ENCODE measurements at places on chromosomes 3 and 15.
A peak's percentile ranks its signal among the peaks of the same experiment; 100 is the strongest.

DNA sequence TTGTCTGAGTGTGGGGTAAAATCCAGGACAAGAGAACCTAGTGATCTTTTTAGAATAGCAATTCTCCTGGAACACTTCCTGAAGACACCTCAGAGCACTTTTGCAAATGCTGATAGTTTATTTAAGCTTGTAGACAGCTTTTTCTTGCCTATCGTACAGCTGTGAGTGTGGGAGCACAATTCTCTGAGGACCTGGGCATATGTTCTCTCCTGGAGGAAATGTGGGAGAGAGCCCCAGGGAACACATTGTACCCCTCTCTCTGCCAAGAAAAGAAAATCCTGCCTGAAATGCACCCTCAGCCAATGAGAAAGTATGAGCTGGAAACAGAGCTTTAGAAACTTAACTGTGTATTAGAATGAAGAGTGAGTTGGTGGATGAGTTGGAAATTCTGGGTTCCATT is 308.3 kb upstream of the SEMA6D start:
- no peak for DNase-seq

GRCh38 chr3:115074502-115074901 is 72.6 kb downstream of the ZBTB20 start:
- DNase-seq: no peak

- no peak for DNase-seq
Observed at GRCh38 chr3:141864281-141864970, 12.0 kb upstream of the ATP1B3 start.

- DNase-seq: no peak
Observed at GRCh38 chr15:45177285-45177684, 10.5 kb downstream of the SHF start.

DNA sequence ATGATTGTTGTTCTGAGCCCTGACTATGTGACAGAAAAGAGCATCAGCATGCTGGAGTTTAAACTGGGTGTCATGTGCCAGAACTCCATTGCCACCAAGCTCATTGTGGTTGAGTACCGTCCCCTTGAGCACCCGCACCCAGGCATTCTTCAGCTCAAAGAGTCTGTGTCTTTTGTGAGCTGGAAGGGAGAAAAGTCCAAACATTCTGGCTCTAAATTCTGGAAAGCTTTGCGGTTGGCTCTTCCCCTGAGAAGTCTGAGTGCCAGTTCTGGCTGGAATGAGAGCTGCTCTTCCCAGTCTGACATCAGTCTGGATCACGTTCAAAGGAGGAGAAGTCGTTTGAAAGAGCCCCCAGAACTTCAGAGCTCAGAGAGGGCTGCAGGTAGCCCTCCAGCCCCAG is 142.0 kb downstream of the IL1RAP start:
- DNase-seq: no peak

- DNase-seq: no peak
Observed at GRCh38 chr3:144763878-144764454, 792.3 kb downstream of the DIPK2A start.

DNA sequence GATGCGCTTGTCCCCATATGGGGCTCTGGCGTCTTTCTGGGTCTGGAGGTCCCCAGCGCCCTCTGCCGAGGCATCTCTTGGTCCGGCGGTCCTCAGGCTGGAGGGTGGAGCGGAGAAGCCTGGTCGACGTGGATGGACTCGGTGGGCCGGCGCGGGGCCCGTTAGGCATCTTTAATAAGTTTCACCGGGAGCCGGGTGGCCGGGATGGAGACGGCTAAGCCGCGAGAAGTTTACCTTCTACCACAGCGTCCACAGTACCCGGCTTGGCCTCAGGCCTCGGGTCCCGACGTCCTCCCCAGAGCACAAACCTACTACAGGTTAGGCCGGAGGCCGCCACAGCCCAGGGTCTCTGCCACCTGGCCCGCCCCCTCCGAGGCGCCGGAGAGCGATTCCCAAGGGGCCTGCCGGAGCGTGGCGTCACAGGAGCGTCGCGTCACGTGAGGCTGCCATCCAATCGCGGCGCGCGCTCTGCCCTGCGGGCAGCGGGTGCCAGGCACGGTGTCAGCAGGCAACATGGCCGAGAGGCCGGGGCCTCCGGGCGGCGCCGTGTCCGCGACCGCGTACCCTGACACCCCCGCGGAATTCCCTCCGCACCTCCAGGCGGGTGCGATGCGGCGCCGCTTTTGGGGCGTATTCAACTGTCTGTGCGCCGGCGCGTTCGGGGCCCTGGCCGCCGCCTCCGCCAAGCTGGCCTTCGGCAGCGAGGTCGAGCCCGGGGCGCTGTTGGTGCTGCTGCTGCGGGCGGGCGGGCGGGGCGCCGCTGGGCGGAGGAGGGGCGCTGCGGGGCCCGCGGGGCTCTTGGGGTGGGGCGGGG is at the start of gene TMEM42:
Gene TMEM42, plus strand, starts transcription at position 501 of the 814 bp plus-strand sequence. Its CDS starts 13 bp downstream, at position 514.
- peak; percentile 92 for DNase-seq

GRCh38 chr3:14305324-14305723 is 97.1 kb upstream of the SLC6A6 start:
- no peak for DNase-seq

DNA sequence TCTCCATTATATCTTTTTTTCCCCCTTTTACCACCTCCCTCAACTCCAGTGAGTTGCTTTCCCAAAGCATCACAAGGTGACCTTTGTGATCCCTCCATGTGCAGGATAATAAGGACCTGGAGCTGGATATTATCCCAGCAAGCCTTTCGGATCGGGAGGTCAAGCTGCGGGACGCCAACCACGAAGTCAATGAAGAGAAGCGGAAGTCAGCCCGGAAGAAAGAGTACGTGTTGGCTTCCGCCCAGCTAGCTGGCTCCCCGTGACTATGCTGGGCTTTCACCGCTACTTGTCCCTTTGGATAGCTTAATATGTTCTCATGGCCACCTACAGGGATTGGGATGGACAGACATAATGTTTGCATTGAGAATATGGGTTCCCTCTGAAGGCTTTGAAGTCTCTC is 273.7 kb upstream of the UMPS start:
- no peak for DNase-seq

DNA sequence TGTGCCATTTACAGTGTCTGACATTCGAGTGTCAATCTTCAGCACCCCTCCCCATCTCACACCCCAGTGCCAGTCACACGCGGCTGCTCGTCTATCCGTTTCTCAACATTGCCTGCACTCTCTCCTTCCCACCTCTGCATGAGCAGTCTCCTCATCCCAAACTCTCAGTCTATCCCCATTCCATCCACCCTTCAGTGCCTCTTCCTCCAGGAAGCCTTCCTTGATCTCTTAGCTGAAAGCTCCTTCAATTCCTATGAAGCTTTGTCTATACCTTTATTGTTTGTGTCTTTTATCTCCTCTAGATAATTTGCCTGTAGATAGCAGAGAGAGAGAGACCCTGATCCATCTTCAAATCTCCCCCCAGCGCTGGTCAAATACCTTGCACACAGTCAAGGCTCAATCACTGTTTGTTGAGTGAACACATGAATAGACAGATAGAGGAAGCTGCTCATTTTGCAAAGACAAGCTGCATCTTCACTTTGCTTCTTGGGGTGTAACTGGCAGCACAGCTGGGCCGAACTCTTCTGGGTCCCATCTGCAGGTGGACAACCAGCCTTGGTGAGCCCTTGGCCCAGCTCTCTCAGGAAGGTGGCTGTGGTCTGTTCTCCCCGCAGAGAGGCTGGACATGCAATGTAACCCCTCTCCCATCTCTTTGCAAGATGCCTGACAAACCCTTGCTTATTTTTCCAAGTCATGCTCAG is 52.8 kb downstream of the ITGA11 start:
- no peak for DNase-seq

DNA sequence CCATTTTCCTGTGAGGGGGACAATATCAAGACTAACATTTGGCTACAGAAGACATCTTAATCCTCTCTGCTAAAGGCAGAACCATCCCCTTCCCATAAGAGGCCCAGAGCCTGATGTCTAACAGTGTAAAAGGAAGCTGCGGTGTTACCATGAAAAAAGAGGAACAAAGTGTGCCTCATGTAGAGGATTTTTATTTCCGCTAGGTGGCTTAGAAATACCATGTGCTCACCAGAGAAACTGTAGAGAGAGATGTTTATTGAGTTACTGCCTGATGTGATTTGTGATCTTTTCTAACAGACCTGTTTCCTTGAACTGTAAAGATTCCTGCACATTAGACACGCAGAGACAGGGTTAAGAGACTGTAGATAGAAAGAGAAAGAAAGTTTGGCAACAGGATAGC is 22.0 kb downstream of the OR5H15 start:
- no peak for DNase-seq

DNA sequence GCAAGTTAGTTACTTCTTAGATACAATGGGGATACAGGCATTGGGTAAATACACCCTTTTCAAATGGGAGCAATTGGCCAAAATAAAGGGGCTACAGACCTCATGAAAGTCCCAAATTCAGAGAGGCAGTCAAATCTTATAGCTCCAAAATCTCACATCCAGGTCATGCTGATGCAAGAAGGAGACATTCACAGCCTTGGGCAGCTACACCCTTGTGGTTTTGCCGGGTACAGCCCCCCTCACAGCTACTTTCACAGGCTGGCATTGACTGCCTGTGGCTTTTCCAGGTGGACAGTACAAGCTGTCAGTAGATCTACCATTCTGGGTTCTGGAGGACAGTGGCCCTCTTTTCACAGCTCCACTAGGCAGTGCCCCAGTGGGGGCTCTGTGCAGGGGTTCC is 17.5 kb upstream of the PLSCR1 start:
- DNase-seq: no peak

DNA sequence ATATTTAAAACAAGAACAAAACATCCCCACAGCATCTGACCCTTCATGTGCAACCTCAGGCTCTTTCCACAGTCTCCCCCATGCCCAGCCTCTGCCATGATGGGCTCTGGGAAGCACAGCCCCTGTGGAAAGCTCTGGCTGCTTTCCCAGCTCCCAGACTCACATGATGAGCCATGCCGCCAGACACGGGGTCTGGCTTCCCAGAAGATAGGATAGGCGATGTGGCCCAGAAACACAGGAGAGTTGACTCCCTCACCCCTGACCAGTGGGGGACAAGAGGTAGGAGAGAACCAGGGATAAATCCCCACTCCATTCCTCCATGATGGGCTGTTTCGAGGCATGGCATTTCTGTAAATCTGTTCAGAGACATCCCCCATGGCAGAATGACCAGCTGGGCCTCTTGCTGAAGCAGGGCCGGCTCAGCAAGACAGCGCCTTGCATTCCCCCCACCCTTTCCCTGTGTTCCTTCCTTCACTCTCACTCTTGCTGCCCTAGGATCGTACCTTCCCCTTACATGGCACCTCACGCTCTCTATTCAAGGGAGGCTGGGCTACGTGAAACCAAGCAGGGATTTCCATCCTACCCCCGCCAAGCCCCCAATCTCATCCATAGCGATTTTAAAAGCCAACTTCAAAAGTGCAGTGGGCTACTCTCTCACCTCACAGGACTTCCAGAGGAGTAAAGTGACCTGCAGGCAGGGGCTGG is 192.4 kb downstream of the ABHD5 start:
- no peak for DNase-seq

GRCh38 chr3:168386301-168386700 is 290.6 kb upstream of the GOLIM4 start:
- no peak for DNase-seq

DNA sequence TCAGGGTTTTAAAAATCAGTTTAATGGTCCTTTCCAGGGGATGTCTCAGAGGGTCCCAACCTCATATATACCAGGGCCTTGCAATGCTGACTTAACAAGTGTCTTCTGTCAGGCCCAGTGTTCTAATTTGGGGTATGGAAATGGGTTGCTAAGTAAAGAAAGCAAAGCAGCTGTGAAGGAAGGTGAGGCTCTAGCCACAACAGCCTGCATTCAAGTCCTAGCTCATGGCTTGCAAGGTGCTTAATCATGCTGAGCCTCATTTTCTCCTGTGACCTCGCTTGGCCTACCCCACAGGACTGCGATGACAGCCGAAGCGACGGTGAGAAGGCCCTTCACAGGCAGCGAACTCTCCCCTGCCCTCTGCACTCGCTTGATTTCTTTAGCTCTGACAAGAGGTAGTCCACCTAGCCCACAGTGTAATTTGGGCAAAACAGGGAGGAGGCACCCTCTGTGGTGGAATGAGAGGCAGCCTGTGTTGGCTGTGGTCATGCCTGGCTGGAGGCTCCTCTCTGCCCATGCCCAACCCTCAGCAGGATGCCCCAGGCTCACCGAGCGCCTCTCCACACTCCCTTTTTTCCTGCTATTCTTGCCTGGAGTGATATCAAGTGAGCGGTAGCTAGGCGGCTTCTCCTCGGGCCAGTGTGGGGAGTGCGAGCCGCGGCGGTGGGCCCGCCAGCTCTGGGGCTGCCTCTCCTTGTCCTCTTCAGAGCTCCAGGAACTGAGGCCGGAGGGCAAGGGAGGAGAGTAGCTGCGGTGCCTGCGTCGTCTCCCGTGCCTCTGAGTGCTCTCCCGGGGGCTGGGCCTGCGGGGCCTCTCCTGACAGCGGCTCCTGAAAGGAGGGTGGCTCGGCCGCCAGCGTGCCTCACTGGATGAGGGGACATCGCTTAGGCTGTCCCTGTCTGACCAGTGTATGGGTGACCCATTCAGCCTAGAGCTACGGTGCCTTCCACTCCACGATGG is 29.2 kb downstream of the ILDR1 start:
- DNase-seq: peak; percentile 24

GRCh38 chr3:140920029-140920428 is 21.6 kb upstream of the SLC25A36 start:
- no peak for DNase-seq

GRCh38 chr15:83276661-83277060 is 7.8 kb downstream of the BNC1 start:
- DNase-seq: no peak

DNA sequence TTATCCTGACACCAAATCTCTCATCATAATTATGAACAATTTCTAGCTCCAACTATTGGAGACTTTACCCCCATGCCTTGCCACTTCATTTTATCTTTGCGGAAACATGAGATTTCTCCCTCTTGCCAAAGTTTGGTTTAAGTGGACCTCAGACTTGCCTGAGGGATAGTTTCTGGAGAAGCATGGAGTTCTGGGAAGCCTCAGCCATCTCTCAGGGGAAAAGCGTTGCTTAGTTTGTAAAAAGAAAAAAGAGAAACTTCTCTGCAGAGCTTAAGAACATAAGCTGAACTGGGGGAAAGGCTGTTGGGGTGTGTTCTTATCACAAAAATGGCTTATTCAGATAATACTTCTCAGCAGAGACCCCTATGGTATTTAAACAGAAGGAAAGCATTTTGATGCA is 347.4 kb upstream of the ADAMTS9 start:
- DNase-seq: no peak

- DNase-seq: no peak
Observed at GRCh38 chr3:44175070-44175469, 66.6 kb upstream of the TOPAZ1 start.

DNA sequence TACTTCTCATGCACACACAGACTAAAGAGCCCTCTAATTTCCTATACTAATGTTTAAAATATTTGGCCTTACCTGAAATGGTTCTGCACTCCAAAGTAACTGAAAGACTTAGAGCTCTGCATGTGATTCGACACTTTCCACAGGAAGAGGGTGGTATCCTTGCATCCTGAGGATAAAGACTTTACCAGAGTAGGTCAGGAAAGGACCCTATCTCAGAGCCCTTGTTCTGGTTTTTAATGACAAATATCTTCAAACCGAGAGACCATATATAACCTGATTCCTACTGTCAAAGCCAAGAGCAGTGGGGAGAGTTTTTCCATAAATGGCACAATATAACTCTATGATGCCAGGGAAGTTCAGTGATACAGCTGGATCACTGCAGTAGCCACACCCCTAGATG is at the start of gene GP5:
Gene GP5, minus strand, starts transcription at position 101 of the 400 bp plus-strand sequence. CDS start 984 bp downstream, outside the sequence.
- DNase-seq: no peak
